ENCODE measurements at places on chromosomes 5 and 9.

DNA sequence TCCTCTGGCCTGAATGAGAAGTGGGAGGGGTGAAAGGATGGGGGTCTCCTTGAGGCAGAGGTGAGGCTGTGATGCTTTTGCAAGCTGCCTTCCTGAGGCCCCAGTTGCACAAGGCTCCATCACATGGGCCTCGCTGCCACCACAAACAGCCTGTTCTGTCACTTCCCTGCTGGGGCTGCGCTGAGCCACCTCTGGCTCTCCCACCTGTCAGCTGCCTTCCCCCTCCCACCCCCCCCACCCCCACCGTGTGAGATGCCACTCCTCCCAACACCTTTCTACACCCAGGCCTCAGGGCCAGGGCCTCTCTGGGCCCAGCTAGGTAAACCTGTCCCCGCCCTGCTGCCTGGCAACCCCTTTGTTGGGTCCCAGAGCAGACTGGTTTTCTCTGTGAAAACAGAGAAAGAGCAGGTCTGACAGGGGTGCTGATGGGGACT lies 4.5 kb upstream of the PDLIM4 start:
- no peak for DNase-seq

DNA sequence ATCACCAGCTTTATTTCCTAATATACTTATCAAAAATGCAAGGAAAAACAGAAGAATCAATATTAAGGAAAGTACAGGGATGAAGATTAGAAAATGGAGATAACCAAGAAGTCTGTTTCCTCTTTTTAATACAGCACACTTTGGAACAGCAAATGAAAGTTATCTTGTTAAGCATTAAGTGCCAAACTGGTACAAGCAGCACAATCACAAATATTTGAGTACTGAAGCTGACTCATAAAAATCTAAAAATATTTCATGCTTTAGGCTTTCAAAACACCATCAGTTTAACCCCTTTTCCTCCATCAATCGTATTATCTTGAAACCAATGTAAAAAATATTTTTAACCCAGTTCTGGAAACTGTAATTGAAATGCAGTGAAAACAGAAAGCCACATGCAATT lies 2.7 kb downstream of the FBXW11 start:
- DNase-seq, result no peak

DNA sequence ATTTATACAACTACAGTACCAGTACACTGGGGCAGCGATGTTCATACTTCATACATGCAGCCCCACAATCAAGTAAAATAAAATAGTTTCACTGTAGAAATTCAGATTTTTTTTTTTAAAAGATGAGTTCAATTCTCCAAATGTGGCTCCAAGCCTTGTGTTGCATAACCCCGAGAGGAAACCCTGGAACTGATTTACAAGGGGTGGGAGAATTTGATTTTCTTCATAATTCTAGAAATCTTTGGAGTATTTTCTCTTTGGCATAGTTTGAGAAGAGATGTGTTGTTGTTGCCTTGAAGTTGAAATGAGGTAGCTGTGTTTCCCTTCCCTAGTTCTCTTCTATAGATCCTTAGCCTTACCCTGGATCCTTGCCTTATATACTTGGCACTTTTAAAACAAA lies 3.1 kb downstream of the RHOBTB3 start:
- no peak for DNase-seq

GRCh38 chr5:80594810-80595209 lies 24.7 kb upstream of the ANKRD34B start:
- no peak for DNase-seq

DNA sequence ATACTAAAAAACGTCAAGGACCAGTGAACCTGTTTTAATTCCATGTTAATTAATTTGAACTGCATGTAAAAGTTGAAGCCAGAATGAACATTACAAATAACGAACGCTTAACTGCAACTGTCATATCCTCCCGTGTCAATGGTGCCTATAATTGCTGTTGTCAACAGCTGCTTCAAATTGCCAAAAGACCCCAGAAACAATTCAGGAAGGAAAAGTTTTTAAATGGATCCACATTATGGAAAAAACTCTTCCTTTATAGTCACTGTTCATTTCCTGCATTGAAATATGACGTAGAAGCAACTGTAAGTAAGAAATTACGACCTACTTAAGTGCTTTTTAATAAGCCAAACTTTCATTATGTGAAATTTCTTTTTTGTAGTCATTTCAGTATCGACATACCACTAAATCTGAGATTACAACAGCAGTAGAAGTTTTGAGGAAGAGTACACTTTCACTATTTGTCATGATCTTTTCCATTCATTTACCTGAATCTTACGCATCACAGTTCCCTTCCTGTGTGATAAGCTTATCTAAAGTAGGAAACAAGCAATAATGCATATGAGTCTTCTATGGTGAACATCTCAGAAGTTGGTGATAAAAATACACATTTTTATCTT lies 37.8 kb downstream of the MEF2C start:
- no peak for DNase-seq

GRCh38 chr9:7799944-7800285 lies 337 bp upstream of the DMAC1 start:
- DNase-seq, result no peak

DNA sequence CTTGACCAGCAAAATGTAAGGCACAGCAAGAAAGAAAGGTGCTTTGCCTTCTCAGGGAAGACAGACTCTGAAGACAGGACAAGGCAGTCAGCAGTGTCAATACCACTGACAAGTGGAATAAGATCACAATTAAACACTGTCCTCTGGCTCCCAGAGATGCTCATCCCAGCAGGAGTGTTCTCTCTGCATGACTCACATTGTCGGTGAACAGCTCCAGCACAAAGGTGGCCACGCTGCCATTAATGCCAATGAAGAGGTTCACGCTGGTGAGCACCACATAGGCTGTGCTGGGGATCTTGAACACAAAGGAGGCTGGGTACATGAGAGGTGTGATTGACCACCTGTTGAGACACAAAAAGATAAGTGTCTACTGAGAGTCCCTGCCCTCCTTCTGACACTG lies 31.9 kb downstream of the NIPSNAP3B start:
- no peak for DNase-seq

GRCh38 chr9:128218518-128219389 lies 15.6 kb downstream of the DNM1 start:
- DNase-seq, result peak; percentile 86

- no peak for DNase-seq
These were observed 548.5 kb upstream of the GRAMD2B start for GRCh38 chr5:125874717-125875116.

GRCh38 chr9:135970128-135970815 lies 9.1 kb upstream of the UBAC1 start:
- DNase-seq, result no peak

DNA sequence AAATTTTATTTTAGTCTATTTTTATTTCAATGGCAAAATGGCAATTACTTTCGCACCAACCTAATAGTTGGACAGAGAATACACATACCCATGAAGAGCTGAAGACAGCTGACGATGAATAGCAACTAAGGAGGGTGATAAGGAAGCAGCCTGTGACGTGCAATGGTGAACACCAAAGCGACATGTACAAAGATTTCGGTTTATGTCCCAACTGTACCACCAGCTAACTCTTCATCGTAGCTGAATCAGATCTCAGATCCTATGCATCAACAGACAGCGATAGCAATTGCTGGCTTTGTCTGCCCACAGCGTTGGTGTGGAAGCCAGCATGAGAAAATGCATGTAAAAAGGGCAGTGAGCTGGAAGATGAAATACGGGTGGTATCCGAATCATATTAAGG lies 130.6 kb upstream of the ANKH start:
- DNase-seq, result no peak

- no peak for DNase-seq
These were observed 354.7 kb upstream of the KIF2A start for GRCh38 chr5:61951295-61951694.

DNA sequence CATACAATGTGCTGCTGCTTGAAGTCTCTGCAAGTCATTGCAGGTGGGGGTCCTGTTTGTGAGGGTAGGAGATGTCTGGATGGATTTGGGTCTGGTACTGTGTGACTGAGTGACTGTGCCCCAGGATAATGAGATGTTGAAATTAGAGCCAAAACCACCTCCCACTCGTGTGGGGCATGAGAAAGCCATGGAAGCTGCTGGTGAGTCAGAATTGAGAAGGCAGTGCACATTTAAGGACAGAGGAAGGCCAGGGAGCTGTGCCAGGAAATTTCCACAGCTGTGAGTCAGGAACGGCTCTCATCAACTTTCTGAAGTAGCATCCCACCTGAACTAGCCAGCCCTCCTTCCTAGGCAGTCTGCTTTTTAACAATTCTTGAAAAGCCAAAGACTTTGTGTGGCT lies 229.8 kb downstream of the DRD1 start:
- DNase-seq, result no peak

DNA sequence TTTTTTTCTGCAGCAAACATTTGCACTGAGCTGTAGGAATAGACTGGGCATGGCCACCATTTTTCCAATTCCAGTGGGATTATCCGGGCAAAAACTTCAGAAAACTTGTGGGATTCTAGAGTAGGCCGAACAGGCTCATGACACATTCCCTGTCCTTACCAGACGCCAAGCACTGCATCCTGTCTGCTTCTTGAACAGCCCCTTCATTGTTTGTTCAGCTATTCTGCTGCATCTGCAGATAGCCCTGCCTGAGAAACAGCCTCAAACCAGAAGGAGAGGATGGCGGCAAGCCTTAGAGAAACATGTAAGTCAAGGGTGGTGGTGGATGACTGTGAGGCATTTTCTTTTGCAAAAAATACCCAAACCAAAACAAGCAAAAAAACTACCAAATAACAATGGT lies 111.8 kb upstream of the NTRK2 start:
- DNase-seq, result no peak

DNA sequence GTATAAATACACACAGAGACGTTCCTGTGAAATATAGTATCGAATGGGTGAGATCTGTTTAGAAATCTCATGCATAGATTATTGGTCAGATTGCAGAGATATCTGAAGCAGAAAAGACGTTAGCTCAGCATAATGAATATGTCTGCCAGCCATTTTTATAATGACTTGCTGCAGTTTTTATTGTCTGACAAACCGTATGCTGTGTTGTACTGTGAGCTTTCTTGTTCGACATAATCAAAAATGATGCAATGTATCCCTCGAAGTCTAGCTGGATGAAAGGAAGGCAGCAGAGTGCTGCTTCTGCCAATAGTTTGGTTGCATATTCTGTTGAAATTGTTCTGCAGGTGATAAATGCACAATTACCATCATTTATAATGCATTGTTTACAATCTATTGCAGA lies 514.9 kb upstream of the ARRDC3 start:
- no peak for DNase-seq

- no peak for DNase-seq
These were observed 570.6 kb upstream of the ZNF608 start for GRCh38 chr5:125316915-125317535.

- no peak for DNase-seq
These were observed 564.6 kb upstream of the KLF4 start for GRCh38 chr9:108054131-108054630.

GRCh38 chr9:21967169-21967568 lies 27.0 kb downstream of the CDKN2A start:
- no peak for DNase-seq
